ENCODE measurements at places on chromosomes 16 and 17.

DNA sequence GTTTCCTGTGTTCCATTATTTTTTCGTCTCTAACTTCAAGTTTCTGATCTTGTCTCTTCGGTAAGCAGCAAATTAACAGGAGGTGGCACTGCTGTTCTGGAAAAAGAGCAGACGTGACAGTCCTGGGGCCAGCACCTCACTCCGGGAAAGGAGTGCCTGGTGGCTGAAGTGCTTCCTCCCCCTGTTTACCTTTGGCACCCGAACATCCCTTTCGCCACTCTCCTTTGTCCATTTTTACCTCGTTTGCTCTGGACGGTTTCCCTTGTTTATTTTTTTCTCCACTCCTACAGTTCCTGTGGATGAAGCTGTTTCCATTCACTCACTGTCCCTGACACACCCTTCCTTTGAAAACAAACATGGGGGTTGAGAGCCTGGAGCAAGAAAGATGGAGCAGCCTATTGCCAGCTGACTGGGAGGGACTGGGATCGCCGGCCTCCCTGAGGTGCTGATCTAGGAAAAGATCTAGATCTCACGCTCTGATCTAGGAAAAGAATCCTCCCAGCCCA, 12.6 kb downstream of the SAP30BP start:
- peak; percentile 83 for DNase-seq

DNA sequence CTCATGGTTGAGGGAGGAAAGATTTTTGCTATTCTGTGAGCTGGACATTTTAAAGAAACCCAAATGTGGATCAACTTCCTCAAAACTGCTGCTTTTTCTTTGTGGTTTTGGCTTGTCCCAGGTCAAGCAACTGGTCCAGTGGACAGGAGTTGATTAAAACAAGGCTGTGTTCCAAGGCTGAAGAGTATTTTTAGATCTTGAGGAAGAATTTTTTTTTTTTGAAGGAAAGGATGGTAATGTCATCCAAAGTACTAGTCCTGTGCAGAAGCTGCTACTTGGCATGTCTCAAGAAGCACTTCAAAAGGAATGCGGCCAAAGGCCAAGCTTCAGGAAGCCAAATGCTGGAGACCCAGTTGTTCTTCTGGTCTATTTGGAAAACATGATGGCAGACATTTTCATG, 8.0 kb upstream of the MYH2 start:
- no peak for DNase-seq

GRCh38 chr17:10200016-10200415, 1.6 kb upstream of the GAS7 start:
- no peak for DNase-seq

- DNase-seq = no peak
Measured at GRCh38 chr16:82133798-82134197, 36.2 kb downstream of the MPHOSPH6 start.

- peak; percentile 42 for DNase-seq
Measured at GRCh38 chr16:1309888-1310831, 724 bp downstream of the UBE2I start.

- DNase-seq = no peak
Measured at GRCh38 chr16:31145398-31145990, 4.4 kb downstream of the PRSS36 start.

GRCh38 chr16:57325458-57325857, 33.1 kb upstream of the CCL22 start:
- no peak for DNase-seq

DNA sequence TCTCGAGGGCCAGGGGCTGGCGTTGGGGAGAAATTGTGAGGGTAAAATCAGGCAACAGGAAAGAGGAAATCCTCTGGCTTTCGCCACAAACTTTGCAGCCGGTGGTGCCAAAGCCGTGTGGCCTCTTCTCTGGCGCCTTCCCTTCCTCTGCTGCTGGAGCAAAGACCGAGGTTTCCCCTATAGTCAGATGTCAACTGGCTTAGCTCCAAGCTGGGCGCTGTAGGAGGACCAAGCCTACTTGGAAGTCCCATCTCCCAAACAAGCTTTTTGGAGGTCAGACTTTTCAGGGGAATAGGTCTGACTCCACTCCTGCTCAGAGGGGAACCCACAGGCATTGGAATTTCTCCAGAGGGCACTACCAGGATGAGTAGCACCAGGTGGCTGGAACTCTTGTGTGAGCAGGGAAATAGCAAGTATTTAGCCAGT, 5.0 kb downstream of the IGFBP4 start:
- DNase-seq = peak; percentile 39

DNA sequence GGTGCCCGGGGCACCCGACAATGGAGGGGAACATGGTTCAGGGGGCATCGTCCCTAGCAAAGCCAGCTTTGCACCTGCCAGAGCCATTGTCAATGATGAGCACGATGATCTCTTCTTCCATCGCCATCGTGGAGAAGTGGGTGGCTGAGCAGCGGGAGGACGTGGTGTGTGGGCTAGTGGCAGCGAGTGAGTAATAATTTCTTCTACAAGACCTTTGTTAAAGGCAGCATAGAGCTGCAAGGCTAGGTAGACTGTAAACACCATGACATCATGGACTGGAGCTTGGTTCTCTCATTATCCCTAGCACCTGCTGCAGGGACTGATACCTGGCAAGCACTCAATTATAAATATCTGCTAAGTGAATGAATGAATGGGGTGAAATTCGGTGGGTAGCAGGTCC, 6.7 kb upstream of the HEATR3 start:
- no peak for DNase-seq

- peak; percentile 95 for DNase-seq
Measured at GRCh38 chr16:18983565-18984434, at the start of gene TMC7. Gene TMC7, plus strand, starts transcription at chr16:18983934. Its CDS starts 130 bp downstream, at chr16:18984064.

GRCh38 chr17:13871261-13871660, 198.0 kb upstream of the COX10 start:
- DNase-seq = no peak

- no peak for DNase-seq
Measured at GRCh38 chr16:66872559-66872942, 7.8 kb upstream of the PDP2 start.

DNA sequence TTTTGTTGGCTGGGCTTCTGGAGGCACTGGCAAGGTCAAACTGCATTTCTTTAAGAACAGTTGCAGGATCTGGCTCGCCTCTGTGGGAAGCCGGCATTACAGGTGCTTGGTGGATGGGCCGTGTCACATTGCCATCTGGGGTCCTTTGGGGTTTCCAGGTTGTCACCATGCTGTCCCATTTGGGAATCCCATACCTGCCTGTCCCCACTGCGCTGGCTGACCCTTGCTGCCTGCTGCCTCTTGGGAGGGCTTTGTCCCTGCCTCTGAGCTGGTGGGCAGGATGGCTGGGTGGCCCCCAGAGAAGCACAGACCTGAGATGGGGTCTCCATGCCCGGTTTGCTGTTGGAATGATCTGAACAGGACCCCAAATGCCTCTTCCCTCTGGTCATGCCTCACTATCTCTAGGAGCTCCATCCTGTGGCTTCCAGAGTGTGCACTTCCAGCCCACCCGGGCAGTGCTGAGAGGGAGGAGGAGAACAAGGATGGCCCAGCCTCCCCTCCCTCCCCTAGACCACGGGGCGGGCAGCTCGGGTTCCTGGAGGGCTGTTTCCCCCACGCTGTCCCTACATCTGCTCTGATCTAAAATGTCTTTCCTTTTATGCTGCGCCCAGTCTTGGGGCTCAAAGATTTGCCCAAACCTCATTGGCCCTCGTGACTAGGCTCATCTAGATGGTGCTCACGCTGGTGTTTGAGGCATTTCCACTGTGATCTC, 28.0 kb downstream of the OR1D5 start:
- no peak for DNase-seq

DNA sequence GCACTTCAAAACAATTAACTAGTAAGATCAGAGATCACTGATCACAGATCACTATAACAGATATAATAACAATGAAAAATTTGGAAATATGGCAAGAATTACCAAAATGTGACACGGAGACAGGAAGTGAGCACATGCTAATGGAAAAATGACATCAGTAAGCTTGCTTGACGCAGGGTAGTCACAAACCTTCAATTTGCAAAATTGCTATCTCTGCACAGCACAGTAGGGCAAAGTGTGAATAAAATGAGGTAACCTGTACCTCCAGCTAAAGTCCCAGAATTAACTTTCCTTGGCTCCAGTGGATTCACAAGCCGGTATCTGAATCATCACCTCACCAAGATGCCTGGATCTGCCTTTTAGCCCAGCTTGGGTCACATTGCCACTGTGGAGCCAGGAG, 4.2 kb upstream of the MMP2 start:
- no peak for DNase-seq

- DNase-seq = no peak
Measured at GRCh38 chr17:65196617-65197016, 59.4 kb downstream of the RGS9 start.

DNA sequence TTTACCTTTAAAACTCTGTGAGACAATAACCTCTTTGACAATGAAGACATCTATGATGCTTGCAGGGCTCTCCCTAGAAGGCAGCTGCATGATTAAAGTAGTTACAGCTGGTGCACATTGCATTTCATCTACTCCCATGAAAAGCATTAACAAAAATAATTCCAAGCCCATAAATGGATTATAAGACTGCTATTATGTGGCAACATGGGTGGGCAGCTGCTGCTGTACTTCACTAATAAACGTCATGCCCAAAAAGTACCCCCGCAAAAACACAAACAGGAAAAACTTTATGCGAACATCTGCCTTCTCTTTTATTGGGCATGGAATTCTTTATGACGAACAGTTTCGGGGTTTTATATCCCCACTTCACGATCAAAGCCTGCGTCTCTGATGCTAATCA, 224.9 kb downstream of the CA10 start:
- DNase-seq = no peak

DNA sequence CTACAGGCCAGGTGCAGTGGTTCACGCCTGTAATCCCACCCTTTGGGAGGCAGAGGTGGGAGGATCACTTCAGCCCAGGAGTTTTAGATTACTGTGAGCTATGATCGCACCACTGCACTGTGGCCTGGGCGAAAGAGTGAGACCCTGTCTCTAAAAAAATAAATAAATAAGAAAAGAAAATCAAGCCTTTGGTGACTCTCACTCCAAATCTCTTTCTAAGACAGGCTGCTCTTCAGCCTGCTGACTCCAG, 976 bp downstream of the ABCC3 start:
- DNase-seq = no peak

GRCh38 chr16:595942-596735, 6.3 kb downstream of the RAB40C start:
- DNase-seq = no peak

DNA sequence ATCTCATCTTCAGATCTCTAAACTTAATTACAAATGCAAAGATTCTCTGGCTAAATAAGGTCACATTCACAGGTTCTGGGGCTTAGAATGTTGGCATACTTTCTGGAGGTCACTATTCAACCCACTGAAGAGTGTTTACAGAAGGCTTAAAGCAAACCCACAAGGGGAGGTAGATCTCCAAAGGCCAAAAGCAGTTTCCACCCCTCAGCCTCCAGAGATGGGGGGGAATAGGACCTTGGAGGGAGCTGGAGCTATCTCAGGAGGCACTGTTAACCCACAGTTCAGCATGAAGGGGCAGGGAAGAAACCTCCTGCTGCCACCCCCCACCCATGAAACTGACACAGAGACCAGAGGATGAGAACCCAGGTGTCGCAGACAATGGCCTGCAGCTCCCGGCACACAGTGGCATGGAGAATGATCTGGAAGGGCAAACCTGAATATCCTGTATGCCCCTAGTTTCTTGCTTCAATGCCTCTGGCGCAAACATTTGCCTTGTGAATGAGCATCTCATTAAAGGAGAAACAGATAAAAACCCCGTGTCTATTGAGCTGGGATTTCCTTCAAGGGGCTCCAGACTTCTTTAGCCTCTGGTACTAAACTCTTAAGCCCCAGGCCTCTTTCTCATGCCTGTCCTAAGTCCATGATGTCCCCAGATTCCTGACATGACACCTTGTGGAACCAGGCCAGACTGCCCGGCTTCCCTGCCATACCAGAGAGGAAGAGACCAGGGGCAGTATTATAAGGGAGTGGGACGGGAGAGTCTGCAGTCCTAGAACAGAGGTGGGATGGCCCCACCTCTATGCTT, 103.1 kb upstream of the CDH5 start:
- no peak for DNase-seq

- DNase-seq = no peak
Measured at GRCh38 chr17:61454381-61455323, 2.4 kb downstream of the TBX4 start.

DNA sequence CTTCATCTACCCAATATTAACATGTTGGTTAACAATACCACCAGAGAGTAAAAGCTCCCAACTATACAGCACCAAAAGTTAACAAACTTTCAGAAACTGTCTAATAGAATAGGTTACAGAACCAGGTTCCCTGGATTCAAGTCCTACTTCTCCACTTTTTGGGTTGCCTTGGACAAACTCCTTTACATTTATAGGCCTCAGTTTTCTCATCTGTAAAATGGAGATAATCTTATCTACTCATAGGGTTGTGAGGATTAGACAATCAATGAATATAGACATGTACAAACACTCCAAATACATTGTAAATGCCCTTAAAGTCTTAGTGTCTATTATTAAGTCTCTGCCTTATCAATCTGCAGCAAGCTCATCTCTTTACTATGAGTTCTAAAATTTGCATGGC, 435.2 kb downstream of the ZFHX3 start:
- DNase-seq = no peak

GRCh38 chr17:80987941-80988461, 3.6 kb upstream of the CHMP6 start:
- DNase-seq = no peak

- DNase-seq = no peak
Measured at GRCh38 chr16:3650631-3651265, 3.7 kb upstream of the DNASE1 start.

DNA sequence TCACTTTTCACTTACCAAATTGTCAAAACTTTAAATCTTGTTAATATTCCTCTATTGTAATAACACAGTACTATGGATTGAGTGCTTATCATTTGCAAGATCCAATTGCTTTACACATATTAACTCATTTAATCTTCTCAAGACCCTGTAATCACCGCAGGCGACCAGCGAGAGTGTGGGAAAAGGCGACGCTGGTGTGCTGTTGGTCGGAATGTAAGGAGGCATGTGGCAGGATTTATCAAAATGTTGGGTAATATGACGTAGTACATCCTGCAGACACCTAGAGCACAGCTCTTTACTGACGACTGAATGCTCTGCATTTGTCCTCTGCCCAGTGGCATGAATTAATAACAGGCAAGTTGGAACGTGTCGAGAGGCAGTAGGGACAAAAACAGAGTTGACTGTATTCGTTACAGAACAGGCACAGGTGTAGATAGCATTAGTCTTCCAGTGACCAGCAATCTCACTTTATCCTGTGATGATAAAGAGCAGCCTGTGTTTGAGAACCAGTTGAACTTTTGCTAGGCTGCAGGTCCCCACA, 80.3 kb downstream of the TNRC6C start:
- no peak for DNase-seq

GRCh38 chr17:45063198-45063597, 2.1 kb downstream of the NMT1 start:
- no peak for DNase-seq

DNA sequence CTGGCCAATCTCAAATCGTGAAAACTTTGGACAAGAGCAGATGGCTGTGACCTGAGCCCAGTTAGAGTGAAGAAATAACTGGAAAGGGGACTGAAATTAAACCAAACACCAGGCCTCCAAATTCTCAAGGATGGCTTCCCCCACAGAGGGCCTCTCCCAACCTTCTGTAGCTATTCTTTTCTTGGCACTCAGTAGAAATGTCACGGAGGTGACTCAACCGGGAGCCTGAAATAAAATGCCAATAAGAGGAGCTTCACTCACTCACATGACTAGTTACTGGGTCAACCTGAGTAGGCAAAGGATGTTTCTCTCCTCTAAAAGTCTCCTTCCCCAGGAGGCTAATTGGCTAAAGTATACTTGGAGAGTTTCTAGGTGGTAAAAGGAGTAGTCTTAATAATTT, 230.7 kb downstream of the MAF start:
- no peak for DNase-seq

- no peak for DNase-seq
Measured at GRCh38 chr17:77311371-77311981, 170.7 kb downstream of the SEC14L1 start.

- DNase-seq = no peak
Measured at GRCh38 chr17:34511265-34511664, 68.1 kb upstream of the TMEM132E start.
